PC-9 (cell line): ENCODE measurements at places on chromosomes 13 and 19. TPM values are rescaled to one million over a fixed set of nuclear protein-coding genes. Genes with fewer than 3 reads are reported as not detected.

GRCh38 chr19:35841961-35842595 lies 10.2 kb downstream of the NPHS1 start:
- no peak for DNase-seq

DNA sequence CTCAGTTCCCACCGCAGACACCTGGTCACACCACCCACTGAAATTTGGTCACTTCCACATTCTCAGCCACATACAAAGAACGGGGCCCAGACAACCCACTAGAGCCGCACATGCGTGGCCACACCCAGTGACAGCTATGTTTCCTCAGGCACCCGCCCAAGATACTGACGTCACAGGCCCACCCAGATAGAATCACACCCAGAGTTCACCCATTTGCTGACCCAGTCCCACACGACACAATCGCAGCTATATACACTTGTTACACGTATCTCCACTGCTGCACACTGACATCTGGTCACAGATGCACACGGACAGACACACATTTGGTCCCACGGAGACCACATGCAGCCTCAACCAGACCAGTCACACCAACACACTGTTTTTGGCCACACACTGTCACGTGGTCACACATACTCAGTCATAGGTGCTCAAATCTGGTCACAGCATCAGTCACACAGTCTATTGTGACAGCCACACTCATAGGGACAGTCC lies 2.9 kb downstream of the NUMBL start:
- DNase-seq: no peak

Gene ZNF8
- total RNA-seq: 6.2 and 6.4 TPM in 2 replicates

GRCh38 chr13:26679411-26680122 lies 81.0 kb downstream of the GPR12 start:
- DNase-seq: no peak

Gene ZNF181
- 2.6 and 4.7 TPM in 2 replicates for total RNA-seq

GRCh38 chr19:23482829-23483228 lies 87.6 kb upstream of the ZNF91 start:
- peak; percentile 11 for DNase-seq

Gene ZNF221
- 1.7 and 1.9 TPM in 2 replicates for total RNA-seq

DNA sequence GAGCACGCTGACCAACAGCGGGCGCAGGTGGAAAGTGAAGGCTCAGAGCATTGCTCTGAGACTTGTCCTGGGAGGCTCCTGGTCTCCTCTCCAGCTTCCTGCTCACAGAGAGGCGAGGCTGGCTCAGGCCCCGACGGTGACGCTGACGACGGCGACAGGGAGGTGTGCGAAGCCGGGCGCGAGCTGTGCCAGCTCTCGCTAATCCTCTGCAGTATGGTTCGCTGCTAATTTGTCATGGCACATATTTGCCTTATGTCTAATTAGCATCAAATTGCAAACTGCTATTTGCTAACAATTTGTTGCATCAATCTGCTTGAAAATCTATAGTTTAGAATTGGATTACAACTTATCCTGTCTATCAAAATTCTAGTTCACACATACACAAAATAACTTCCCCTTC lies 469.8 kb upstream of the ZNF507 start:
- DNase-seq: no peak

DNA sequence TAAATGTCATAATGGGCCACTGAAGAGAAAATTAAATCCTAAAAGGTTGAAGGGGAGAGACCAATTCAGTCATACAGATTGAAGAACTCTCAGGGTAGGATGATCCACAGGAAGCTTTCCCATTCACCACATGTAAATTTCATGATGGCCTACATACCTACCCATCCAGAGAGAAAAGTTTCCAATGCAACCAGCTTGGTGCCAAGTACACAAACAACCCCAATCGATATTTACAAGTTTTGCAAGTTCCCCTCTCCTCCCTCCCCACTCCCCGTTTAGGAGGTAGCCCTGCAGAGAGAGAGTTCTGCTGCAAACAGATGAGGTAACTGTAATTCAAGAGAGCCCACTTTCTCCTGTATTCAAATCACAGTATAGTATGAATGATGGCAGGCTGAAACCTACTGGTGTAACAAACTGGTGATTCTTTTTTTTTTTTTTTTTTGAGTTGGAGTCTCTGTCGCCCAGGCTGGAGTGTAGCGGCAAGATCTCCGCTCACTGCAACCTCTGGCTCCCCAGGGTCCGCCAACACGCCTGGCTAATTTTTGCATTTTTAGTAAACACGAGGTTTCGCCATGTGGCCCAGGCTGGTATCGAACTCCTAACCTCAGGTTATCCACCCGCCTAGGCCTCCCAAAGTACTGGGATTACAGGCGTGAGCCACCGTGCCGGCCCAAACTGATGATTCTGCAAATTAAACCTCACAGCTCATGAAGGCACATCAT lies 14.4 kb downstream of the FOXO1 start:
- DNase-seq: no peak

DNA sequence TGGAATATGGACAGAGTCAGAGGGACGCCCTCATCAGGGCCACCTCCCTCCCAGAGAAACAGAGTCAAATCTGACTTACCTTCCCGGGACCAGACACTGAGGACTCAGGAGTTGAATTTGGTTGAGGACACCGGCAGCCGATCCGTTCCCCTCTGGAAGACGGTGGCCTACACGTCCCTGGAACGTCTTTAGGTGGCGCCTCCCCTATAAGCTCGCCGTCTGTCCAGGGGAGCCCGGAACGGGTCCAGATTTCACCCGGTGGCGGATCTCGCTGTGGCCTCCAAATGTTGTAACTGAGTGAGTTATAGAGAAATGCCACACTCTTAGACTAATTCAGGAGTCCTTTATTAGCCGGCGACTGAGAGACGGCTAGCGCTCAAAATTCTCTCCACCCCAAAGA lies 9.0 kb downstream of the TNFSF14 start:
- DNase-seq: no peak

DNA sequence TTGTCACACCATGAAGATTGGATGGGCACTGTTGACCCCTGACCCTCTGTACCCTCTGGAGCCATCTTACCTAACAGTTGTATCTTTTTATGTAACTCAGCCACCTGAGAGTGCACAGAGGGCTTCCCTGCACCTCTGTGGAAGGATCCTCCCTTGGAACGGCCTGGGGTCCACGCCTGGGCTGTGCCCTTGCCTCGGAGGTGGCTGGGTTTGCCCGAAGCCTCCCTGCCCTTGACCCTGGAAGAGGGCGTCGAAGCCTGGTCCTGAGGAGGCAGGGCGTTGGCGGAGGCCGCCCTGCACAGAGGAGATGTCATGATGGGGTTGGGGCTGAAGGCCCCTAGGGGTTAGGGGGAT lies 241 bp downstream of the ODAD3 start:
- DNase-seq: no peak

DNA sequence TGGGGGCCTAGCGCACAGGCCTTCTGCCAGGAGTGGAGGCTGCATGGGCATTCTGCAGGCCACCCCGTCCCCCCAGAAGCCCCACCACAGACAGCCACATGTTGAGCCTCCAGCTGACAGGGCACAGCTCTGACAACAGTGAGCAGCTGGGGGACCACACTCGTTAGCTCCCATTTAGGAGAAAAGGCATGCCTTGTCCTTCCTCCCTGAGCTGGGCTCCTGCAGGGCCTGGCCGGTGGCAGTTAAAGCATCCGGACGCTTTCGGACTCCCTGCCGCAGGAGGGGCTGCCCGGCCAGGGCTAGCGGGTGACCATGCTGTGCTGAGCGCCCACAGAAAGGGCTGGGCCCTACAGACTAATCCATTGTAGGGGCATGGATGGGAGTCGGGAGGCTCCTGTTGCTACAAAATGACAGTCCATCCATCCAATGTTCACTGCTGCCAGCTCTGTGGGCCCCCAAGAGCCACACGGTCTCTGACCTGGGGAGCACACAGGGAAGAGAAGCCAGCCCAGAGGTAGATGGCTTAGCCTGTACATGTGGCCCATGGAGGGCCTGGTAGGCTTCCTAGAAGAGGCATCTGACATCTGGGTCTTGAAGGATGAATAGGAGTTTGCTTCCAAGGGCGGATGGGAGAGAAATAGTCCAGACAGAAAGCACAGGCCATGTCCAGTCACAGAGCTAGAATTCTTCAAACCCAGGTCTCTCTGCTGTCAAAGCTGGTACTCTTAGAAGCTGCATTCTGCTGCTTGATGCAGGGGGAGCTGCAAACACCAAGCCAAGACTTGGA lies 116.5 kb upstream of the VSTM2B start:
- DNase-seq: no peak

- no peak for DNase-seq
Measured at GRCh38 chr13:41995946-41996345, 35.0 kb upstream of the VWA8 start.

DNA sequence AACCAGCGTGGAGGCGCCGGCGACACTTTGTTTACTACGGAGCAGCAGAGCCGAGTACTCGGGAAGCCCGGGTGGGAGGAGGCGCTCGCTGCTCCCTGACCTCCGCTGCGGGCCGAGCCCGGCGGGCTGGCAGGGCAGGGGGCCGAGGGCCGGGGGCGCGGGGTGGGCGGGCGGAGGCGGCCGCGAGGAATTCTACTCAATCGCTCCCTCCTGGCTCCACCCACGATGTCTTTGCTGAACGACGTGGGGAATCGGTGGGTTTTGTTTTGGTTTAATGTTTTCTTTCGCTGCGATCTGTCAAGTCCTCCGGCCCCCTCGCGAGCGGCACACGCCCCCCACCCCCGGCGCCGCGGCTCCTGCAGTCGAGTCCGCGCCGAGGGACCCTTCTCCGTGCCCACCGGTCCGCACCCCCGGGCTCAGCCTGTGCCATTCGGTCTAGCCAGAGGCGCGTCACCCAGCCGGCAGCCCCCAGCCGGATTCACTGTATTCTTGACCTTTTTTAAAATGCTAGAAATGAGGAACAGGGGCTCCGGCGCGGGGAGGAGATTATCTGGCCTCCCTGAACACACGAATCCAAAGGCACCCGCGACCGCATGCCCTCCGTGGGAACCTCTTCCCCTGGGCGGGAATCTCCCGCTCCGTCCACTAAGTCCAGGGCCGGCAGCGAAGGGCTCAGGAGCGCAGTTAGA lies 636 bp upstream of the FOXO1 start:
- no peak for DNase-seq

Gene ZNF799
- 2.5 and 2.9 TPM in 2 replicates for total RNA-seq

DNA sequence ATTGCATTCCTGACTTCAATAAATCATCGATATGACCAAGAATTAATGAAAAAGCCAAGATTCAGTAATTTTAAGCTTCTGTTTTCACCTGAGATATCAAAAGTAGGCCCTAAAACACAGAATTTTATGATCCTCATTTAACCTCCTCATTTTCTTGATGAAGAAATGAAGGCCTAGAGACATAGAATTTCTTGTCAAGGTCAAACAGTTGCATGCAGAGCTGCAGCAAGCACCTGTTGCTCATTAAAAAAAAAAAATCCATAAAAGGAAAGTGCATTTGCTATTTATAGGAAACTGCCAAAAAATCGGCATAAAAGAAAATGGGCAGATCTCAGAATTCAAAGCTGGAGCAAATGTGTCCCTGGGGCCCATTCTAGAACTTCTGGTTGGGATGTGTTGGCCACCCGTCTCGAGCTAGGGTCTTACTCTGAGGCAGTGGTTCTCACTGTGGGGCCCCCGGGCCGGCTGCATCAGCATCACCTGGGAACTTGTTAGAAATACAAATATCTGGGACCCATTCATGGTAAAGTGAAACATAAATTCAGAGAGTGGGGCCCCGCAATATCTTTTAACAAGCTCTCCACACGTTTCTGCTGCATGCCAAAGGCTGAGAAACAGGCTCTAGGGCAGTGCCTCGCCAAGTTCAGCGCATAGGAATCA lies 224.7 kb upstream of the UBL3 start:
- DNase-seq: no peak

DNA sequence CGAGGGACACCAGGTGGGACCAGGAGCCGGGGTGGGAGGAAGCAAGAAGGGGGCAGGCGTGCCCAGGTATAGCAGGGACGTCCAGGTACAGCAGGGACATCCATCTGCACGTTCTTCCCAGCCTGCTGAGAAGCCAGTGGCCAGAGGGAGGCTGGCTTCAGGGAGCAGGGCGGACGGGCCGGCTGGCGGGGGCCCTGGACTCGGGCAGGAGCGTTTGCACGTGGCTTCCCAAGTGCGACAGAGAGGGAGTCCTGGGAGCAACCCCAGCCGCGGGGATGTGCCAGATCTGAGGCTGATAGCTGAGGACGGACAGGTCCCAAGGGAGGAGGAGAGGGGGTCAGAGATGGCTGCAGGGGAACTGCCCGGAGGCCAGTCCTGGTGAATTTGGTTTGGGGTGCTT lies 36.7 kb downstream of the MYO9B start:
- DNase-seq: no peak

Gene PLK5
- total RNA-seq: not detected in 2 replicates

DNA sequence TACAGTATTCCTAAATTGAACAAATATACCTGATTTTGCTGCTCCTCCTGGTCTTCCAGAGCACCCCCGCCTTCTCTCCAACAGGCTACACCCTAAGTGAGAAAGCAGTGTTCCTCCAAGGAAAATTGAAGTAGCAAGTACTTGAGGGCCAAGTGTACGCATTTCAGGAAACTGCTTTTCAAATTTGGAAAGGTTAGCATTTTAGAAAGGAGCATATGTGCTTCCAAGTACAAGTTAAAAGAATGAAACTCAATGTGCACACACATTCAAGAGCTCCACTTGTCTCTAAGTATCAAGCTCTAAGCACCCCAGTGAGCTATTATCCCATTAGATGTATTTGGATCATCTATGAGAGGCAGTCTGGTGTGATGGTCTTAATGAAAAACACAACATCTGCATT lies 25.8 kb downstream of the LHFPL6 start:
- DNase-seq: no peak

GRCh38 chr13:99655351-99656091 lies 154.2 kb downstream of the TM9SF2 start:
- DNase-seq: no peak

Gene LINGO3
- 0.18 TPM in 1 of 2 replicates, not detected in the other for total RNA-seq

GRCh38 chr13:40963927-40964326 lies 55.2 kb downstream of the ELF1 start:
- DNase-seq: peak; percentile 6

DNA sequence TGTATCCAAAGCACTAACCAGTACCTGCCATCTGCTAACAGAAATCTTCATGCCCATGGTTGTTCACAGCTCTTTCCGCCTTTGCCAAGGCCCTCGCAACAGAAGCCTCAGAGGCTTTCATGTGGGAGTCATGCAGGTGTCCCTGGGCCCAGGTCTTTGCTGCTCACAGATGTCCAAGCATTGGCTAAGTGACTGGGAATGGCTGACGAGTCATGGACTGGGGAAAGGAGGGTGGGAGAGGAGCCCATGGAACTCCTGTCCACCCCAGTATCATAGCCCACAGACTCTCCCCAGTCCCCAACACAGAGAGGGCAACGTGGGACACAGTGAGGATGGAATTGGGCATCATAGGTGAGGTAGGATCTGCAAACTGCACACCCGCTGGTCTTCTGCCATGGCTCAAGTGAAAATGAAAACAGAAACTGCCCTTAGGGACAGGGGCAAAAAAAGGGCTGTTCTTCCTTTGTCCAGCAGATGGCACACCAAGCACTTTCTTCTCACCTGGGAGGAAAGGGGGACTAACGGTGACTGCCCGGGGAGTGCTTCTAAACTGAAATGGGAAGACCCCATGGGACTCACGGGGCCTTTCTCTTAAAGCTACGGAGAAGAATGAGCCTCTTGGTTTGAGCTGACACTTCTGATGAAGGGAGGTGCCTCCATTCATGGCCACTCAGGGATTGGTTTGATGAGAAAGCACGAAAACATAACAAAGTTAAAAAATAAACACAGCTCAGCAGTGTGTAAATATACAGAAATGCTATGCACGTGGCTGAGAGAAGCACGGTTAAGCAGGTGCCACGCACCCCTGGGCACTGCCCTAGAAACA lies 11.1 kb upstream of the DHRS12 start:
- DNase-seq: peak; percentile 55

Gene TGFB1
- 67.9 and 74.9 TPM in 2 replicates for total RNA-seq
